ENCODE measurements at places on chromosomes 7 and 10. TPM values are rescaled to one million over a fixed set of nuclear protein-coding genes. Genes with fewer than 3 reads are reported as not detected.
A peak's percentile ranks its signal among the peaks of the same experiment; 100 is the strongest.

DNA sequence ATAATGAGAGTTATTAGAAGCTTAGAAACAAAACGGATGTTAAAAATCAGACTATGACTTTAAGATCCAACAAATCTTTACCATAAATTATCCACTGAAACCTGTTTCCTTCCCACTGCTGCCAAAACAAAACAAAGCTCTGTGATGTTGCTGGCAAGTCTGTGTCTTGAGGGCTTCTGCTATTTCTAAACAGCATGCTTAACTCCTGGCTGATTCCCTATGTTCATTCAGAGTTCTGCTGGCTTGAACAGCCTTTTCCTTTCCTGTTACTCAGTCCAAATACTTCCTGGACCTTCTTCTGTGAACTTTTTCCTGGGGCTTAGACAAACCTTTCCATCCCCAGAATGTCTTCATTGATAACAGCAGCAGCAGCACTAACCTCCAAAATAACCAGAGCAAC, 448.1 kb downstream of the SORCS1 start:
- DNase-seq, result no peak

The RADIL gene
- 0.22 TPM for total RNA-seq

DNA sequence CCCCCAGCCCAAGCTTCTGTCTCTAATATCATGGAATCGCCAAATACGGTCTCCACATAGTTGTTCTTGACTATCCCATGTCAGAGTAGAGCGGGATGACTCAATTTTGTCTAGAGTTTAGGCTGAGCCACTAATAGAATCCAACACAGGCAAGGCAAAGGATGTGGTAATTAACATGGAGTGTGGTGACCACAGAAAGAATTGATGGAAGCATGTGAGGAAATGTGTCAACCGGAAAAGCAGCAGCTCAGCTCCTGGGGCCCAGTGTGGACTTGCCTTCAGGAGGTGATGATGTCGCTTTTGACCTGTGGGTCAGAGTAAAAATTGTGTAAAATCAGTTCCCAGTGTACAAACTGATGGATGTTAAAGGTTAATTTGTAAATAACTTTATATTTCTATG, 139.3 kb upstream of the KLF6 start:
- peak; percentile 93 for DNase-seq

The IFT22 gene
- total RNA-seq, result 20.9 TPM

The SPACDR gene
- 2.6 TPM for total RNA-seq

DNA sequence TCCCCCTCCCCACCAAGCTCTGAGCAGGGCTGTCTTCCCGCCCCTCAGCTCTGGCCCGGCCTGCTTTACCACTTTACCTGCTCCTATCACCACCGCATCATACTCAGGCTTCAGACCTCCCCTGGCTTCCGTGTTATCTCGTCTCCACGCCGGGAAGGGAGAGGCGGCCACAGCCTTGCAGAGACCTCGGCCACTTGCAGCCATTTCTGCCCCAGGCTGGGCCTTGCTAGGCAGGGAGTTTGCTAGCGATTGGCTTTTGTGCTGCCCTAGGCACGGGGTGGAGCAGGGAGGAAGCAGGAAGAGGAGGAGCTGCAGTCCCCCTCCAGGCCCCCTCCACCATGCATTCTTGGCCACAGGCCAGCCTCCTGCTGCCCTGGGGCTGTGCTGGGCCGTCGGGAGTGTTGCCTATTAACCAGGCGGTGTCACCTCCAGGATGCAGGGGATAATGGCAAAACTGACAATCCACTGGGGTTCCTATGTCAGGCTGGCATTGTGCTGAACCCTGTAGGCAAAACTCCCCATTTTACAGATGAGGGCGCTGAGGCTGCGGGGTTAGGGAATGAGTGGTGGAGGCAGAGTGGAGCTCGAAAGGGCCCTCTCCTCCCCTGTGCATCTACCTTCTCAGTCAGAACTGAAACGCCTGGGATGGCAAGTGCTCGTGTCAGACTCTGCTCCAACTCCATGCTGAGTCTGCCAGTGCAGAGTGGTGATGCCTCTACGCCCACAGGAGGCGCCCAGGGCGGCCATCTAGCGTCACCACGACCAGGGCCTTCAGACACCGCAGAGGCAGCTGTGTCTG, at the start of gene PYROXD2:
PYROXD2 (minus strand) TSS at position 251 of the 799 bp plus-strand sequence; CDS start at position 204, 47 bp downstream.
- peak; percentile 85 for DNase-seq

DNA sequence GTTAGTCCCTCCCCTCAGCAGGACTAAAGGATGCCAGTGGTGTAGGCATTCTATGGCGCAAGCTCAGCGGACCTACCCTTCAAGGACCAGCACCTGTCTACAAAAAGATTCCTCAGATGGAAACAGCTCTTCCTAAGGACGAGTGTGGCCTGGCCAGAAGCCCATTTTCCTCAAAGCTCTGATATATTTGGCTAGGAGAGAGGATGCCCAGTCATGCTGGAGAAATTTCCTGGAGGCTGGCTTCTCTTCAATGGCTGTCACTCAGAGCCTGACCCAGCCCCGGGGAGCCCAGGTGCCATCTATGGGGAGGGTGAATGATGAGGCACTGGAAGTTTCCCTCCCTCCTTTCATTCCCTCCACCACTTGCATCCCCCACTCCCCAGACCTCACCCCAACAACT, 111.5 kb downstream of the PLXNA4 start:
- DNase-seq, result peak; percentile 77

The AKR1B15 gene
- not detected for total RNA-seq

The KCNMA1 gene
- 45.8 TPM for total RNA-seq

The TSPAN12 gene
- total RNA-seq, result 9.8 TPM

DNA sequence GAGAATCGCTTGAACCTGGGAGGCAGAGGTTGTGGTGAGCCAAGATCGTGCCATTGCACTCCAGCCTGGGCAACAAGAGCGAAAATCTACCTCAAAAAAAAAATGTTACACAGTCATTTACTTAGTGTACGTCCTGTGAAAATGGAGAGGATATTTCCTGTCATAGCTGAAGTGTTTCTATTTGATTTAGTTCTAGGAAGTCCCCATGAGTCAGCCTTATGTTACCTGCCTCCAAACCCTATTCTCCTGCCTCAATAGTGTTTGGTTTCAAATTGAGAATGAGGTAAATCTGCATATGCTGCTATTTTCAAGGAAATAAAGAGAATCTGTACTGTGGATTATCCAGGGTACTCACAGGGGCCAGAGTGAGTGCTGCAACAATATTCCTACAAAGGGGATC, 1284.5 kb upstream of the AUTS2 start:
- no peak for DNase-seq

DNA sequence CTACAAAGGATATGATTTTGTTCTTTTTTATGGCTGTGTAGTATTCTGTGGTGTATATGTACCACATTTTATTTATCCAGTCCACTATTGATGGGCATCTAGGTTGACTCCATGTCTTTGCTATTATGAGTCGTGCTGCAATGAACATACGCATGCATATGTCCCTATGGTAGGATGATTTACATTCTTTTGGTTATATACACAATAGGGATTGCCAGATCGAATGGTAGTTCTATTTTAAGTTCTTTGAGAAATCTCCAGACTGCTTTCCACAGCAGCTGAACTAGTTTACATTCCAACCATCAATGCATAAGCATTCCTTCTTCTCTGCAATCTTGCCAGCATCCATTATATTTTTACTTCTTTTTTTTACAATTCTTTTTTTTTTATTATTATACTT, 35.6 kb upstream of the FAM13C start:
- no peak for DNase-seq

The SMARCD3 gene
- 47.7 TPM for total RNA-seq

DNA sequence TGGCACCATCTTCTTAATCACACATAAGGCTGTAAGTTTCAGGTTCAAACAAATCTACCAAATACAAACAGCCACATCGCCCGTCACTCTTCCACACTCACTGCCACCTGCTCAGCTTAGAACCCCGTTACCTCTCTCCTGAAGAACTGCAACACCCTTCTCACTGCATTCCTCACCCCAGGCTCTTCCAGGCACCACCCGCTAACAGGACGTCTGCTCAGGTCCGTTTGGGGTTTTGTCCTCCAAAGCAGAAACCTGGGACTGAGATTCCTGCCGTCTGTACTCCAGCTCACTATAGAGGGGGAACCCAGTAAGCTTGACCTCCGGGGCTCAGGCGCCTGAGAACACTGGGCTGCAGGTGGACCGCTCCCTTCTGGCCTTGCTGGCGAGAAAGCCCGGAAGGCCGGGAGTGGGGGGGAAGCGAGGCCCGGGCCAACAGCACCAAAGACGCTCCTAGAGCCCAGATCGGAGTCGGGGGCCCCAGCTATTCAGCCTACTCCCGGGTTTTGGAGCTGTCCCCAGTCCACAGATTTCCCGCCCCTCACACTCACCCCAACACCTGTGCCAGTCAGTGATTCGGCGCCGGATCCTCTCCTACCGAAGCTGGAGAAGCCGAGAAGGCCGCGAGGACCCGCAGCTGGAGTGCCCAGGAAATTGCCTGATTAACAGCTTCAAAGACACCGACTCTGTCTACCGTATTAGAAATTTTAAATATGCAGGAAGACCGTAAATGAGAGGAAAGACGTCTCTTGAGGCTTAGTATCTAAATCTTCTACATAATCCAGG, at the start of gene AP3M1:
AP3M1 (minus strand) TSS at position 625 of the 786 bp plus-strand sequence. CDS start 12,449 bp downstream, outside the sequence.
- DNase-seq, result peak; percentile 17

- no peak for DNase-seq
Observed at GRCh38 chr10:29136411-29136810, 152.5 kb upstream of the LYZL1 start.

- no peak for DNase-seq
Observed at GRCh38 chr10:75029857-75030256, 81.6 kb upstream of the SAMD8 start.

DNA sequence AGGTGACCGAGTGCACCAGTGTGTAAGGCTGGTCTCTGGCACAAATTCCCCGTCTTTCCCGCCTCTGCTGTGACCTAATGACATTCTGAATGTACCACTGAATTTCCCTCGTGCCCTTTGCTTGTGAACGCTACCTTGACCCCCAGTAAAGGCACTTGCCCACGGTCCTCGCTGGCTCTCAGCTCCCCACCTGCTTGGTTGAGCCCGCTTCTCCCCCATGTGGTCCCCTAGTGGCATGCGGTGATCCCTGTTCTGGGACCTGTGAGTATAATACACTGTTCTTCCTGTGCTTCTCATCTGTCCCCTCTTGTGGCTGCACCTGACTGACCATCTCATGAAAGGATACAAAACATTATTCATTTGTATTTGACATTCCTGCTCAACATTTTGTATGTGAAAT, 495.7 kb downstream of the INHBA start:
- DNase-seq, result no peak

DNA sequence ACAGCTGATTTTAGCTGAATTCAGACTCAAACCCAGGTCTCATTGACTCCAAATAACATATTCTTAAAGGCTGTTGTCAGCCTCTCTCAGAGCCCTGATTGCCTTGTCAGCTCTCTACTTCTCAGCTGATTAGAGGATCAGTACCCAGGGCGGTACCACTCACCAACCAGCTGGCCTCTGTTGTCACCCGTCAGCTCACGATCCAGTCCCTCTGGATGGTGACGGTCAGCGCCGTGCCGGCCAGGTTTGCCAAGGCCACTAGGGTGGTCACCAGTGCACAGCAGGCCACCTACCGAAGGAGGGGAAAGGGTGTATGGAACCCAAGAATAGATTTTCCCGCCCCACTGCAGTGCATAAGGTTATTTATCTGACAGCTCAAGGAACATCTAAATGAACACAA, 52.3 kb upstream of the TOMM7 start:
- DNase-seq, result no peak

GRCh38 chr10:61089251-61089650, 145.3 kb upstream of the RHOBTB1 start:
- DNase-seq, result no peak

GRCh38 chr7:129434675-129435318, 565 bp downstream of the STRIP2 start:
- DNase-seq, result no peak
